Sigmoid colon (tissue), 7 donors: ENCODE measurements at places on chromosomes 5 and 9.

DNA sequence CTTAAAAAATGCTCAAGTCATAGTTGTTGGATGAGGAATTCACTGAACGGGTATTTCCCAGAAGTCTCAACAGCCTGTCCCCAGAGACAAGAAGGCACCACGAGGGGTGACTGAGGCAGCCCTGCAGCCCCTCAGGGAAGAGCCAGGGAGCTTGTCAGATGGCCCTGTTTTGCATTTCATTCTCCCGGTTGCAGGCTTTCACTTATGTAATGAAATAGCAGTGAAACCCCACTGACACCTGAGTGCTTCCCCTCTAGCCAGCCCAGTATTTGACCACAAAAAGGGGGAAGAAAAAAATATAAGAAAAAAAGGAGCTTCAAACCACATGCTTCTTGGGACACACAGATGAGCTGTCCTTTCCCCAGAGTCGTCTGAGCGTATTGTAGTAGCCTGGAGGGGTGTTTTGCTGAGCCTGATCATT, 75.3 kb upstream of the IL12B start:
- DNase-seq = no peak

DNA sequence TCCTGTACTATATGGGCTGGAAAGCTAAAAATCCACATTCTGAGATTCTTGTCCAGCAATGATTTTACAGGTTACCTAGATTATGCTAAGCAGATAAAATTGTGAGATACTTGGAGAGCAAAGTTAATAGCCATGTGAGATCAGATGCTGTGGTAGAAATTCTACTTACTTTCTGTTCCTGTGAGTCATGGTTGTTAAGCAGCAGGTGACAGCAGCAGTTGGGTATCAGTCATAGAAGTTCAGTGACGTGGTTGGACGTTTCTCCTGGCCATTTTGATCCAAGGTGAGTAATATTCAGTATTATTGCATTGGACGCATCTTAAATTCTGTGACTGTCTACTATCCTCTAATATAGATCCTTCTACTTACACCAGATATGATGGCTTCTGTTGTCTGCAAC, 524.5 kb downstream of the TMEM38B start:
- no peak for DNase-seq

- DNase-seq = peak; percentile 34
Measured at GRCh38 chr9:114370251-114370967, 17.4 kb downstream of the AKNA start.

GRCh38 chr9:133487331-133487725, 8.4 kb upstream of the SLC2A6 start:
- no peak for DNase-seq

DNA sequence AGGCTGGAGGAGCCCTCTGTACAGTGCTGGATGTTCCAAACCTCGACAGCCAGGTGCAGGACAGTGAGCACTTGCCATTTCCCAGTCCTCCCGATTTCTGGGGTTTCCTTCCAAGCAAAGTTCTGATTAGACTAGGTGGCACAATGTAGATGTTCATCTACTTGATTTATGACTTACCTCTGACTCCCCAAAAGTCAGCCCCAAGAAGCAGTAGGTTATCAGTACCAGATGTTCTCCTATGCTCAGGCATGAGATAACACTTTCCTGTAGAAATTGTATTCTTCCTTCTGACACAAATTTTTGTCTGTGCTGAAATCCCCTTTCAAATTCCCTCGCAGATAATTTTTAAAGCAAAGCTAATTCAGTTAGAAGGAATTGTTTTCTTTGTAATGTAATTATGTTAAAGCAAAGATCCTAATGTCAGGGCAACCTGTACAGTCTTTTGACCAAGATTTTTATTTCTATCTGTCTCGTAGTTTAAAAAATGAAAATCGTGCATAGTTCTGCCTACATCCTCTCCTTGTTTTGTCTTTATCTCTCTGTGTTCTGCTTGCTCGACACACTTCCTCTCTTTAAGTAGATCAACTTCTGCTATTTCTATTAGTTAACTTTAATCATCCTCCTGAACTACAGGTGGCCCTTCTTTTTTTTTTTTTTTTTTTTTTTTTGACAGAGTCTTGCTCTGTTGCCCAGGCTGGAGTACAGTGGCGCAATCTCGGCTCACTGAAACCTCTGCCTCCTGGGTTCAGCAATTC, 102.4 kb upstream of the PJA2 start:
- no peak for DNase-seq

DNA sequence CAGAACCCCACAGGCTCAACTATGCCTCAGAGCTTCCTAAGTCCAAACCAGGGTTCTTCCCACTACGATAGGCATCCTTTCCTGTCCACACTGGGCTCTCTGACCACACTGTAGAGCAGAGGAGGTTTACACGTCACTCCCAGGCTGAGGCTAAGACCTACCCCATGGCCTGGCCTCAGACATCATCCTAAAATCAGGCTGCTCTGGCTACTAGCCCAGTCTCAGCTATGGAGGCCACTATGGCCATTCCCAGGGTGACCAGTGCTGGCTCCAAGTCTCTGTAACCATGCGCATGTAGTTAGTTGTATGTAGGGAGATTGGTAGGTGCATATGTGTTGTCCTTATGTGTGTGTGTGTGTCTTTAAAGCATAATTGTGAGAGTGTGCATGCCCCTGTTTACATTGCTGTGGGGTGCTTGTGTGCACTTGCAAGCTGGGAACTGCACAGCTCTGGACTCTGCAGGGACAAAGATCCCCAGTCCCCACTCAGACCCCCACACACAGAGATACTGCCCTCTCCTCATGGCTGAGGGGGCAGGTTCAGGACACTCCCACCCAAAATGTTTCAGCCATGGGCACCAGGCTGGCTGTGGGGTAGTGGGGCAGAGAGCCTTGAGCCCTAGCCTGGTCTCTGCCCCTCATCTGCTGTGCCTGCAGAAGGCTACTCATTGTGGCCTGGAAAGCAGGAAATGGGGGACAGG, 12.3 kb downstream of the PDLIM4 start:
- DNase-seq = no peak
